Activated naive CD4-positive, alpha-beta T cell treated with anti-CD3 and anti-CD28 coated beads for 36 hours (primary cell): ENCODE measurements at places on chromosomes 16 and 17. TPM values are rescaled to one million over a fixed set of nuclear protein-coding genes. Genes with fewer than 3 reads are reported as not detected.

- DNase-seq: no peak
- no peak overlapping the region for H3K27ac ChIP-seq
- no peaks in the 10 kb centered on the region for H3K36me3 ChIP-seq
- peaks cover 7% of the 10 kb centered on the region for H3K4me1 ChIP-seq
- no peaks in the 10 kb centered on the region for H3K27me3 ChIP-seq
Observed at GRCh38 chr17:20092973-20093626, 83.9 kb downstream of the SPECC1 start.

ZFP3 gene
- 0.83 TPM for total RNA-seq

MMD gene
- 27.7 TPM for total RNA-seq

SMTNL2 gene
- total RNA-seq: not detected

DNAH17 gene
- 0.19 TPM for total RNA-seq

NDUFAB1 gene
- total RNA-seq: 170 TPM

C16orf86 gene
- 3.2 TPM for total RNA-seq

- H3K27ac ChIP-seq: no peak overlapping the region
- no peak overlapping the region for H3K4me3 ChIP-seq
- H3K36me3 ChIP-seq: peaks cover 31% of the 10 kb centered on the region
Observed at GRCh38 chr16:24826096-24826690, 19.6 kb upstream of the SLC5A11 start.

DGKE gene
- 18.4 TPM for total RNA-seq

GRCh38 chr16:50651835-50652438 is 29.2 kb downstream of the SNX20 start:
- no peaks in the 10 kb centered on the region for H3K4me1 ChIP-seq
- H3K27ac ChIP-seq: no peak overlapping the region
- no peaks in the 10 kb centered on the region for H3K27me3 ChIP-seq

DNA sequence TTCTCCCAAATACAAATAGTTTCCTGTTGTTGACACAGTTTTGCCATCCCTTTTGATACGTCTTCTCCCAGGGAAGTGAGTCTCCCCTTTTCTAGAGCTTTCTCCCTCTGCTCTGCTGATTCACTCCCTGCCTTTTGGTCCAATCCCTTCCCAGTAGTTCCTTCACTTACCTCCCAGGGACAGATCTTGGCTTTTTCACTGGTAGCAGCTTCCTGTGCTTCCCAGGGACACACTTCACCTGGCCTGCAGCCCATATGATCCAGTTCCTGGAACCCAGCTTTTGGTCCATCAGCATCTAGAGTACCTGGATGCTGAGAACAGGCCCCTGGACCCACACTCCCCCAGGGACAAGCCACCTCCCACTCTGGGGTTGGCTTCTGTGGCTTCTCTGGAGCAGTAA is 15.8 kb downstream of the GPR179 start:
- H3K36me3 ChIP-seq: peaks cover 5% of the 10 kb centered on the region
- no peaks in the 10 kb centered on the region for H3K27me3 ChIP-seq
- no peak for DNase-seq
- no peak overlapping the region for H3K27ac ChIP-seq
- peaks cover 9% of the 10 kb centered on the region for H3K4me1 ChIP-seq

DNA sequence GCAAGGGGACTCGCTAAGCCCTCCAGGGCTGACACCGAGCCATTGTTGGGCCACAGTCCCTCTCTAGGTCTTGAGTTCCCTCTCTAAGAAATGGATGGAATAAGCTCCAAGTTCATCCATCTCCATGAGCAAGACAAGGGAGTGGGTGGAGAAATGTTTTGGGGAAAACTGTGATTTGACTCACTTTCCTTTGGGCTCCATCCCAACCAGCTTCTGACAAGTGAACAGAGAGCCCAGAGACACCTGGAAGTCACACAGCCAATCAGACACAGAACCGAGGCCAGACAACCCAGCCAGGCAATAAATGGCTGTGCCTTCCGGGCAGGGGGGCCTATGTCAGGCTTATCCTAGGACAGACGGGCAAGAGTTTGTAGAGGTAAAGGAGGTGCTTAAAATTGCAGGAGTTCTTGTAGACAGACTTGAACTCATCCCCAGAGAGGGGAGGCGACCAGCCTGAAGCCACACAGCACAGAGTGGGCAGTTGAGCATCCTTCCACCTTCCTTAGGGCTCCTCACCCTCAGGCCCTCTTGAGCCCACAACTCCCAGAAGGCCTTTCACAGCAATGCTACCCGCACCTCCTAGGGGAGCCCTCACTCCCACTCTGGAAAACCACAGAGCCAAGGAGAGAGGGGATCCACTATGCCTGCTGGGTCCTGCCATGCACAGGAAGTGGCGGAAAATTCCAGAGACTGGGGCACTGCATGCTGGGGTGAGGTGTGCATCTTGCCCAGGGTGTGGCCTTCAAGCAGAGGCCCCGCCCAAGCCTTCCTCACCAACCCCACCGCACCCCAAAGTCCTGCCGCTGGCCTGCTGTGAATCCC is 9.5 kb upstream of the FAM83G start:
- H3K4me1 ChIP-seq: peaks cover 8% of the 10 kb centered on the region
- H3K27me3 ChIP-seq: no peaks in the 10 kb centered on the region
- H3K4me3 ChIP-seq: no peak overlapping the region
- no peak for DNase-seq
- H3K36me3 ChIP-seq: no peaks in the 10 kb centered on the region
- H3K27ac ChIP-seq: no peak overlapping the region

DNA sequence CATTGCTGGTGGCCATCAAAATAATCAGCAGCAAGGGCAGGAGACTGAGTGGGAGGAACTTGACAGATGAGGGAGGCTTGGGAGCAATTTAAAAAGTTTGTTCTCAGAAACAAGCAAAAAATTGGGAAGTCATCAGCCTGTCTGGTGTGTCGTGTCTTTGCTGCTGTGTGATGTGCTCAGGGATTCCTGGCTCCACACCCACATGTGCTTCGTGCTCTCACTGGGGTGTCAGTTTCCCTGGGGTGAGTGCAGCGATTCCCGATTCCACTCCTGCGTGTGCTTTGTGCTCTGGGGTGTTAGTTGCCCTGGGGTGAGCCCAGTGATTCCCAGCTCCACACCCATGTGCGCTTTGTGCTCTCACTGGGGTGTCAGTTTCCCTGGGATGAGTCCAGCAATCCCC is 228.1 kb downstream of the SNX29 start:
- H3K27me3 ChIP-seq: no peaks in the 10 kb centered on the region
- H3K4me1 ChIP-seq: peaks cover 11% of the 10 kb centered on the region
- H3K36me3 ChIP-seq: peaks cover 4% of the 10 kb centered on the region
- DNase-seq: no peak

GRCh38 chr17:46273541-46274236 is 21.2 kb upstream of the LRRC37A start:
- no peak for DNase-seq
- no peaks in the 10 kb centered on the region for H3K36me3 ChIP-seq
- peaks cover 2% of the 10 kb centered on the region for H3K27me3 ChIP-seq
- no peaks in the 10 kb centered on the region for H3K4me1 ChIP-seq
- no peak overlapping the region for H3K27ac ChIP-seq

DNA sequence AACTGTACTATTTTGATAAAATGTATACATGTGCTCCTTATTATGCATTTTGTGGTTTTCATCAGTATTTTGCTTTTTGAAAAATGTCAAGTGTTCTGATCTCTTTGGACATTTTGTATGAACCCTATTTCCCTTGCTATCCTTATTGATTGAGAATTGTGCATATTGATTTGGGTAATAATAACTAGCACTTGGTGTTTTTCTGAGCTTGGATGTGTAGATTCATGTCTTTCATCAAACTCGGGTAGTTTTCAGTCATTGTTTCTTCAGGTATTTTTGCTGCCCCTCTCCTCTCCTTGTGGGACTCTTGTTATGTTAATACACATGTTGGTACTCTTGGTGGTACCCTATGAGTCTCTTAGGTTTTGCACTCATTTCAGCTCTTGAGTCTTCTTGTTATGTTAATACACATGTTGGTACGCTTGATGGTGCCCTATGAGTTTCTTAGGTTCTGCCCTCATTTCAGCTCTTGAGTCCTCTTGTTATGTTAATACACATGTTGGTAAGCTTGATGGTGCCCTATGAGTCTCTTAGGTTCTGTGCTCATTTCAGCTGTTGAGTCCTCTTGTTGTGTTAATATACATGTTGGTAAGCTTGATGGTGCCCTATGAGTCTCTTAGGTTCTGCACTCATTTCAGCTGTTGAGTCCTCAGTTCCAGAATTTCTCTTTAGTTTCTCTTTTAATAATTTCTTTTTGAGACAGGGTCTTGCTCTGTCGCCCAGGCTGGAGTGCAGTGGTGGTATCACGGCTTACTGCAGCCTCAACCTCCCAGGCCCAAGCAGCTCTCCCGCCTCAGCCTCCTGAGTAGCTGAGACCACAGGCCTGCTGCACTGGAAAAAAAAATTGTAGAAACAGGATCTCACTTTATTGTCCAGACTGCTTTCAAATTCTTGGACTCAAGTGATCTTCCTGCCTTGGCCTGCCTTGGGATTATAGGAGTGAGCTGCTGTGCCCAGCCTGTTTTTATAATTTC is 19.3 kb downstream of the ZNF750 start:
- H3K4me1 ChIP-seq: no peaks in the 10 kb centered on the region
- no peak overlapping the region for H3K4me3 ChIP-seq
- H3K36me3 ChIP-seq: peaks cover 53% of the 10 kb centered on the region
- H3K27me3 ChIP-seq: no peaks in the 10 kb centered on the region

GRCh38 chr16:56983211-56983751 is 6.1 kb upstream of the NLRC5 start:
- no peak overlapping the region for H3K4me3 ChIP-seq
- peaks cover 23% of the 10 kb centered on the region for H3K36me3 ChIP-seq
- no peaks in the 10 kb centered on the region for H3K27me3 ChIP-seq
- DNase-seq: no peak
- H3K4me1 ChIP-seq: peaks cover 67% of the 10 kb centered on the region

MT4 gene
- total RNA-seq: not detected

DNA sequence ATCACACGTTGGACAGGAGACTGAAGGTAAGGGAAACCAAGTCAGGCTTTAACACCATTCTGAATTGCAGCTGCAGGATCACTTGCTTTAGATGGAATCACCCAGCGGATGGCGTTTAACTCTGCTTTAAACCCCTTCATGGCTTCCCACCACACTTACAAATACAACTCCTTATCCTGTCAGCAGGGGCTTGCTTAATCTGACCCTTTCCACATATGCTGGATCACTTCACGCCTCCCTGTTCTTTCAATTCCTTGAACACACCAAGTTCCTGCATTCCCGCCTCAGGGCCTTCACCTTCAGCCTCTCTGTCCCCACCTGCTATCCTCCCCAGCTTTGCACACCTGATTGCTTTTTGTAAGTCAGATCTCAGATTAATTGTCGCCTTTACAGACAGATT is 442.2 kb downstream of the MAF start:
- DNase-seq: no peak
- no peaks in the 10 kb centered on the region for H3K27me3 ChIP-seq
- H3K4me3 ChIP-seq: no peak overlapping the region
- H3K4me1 ChIP-seq: peaks cover 26% of the 10 kb centered on the region
- no peak overlapping the region for H3K27ac ChIP-seq

DNA sequence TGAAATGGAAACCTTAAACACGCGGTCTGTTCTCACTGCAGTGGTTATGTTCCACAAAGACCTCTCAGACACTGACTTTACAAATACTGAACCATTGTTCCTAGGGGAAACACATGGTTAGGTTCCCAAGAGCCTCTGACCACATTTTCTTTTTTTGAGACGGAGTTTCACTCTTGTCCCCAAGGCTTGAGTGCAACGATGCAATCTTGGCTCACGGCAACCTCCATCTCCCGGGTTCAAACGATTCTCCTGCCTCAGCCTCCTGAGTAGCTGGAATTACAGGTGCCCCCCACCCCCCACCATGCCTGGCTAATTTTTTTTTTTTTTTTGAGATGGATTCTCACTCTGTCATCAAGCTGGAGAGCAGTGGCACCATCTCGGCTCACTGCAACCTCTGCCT is 179.7 kb downstream of the RBFOX3 start:
- H3K27me3 ChIP-seq: peaks cover 4% of the 10 kb centered on the region
- H3K4me3 ChIP-seq: no peak overlapping the region
- DNase-seq: no peak
- H3K27ac ChIP-seq: no peak overlapping the region
- H3K4me1 ChIP-seq: no peaks in the 10 kb centered on the region

SOX9 gene
- not detected for total RNA-seq

DNA sequence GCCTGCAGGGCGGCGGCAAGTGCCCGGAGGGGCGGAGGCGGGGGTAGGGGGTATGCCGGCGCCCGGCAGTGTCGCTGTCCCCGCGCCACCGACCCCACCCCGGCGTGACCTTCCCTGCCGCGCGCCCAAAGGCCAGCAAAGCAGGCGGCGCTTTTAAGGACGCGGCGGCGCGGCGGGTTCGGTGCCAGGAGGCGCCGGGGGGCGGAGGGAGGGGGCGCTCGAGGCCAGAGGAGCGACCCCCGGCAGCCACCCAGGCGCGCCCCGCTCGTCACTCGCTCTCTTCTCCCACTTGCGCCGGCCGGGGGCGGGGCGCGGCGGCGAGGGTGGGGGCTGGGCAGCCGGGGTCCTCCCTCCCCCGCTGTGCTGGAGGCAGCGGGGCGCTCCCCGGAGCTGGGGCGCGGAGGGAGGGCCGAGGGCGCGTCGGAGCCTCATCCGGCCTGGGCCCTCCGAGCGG is 8.6 kb upstream of the BAHCC1 start:
- no peaks in the 10 kb centered on the region for H3K36me3 ChIP-seq
- H3K4me1 ChIP-seq: no peaks in the 10 kb centered on the region
- no peak overlapping the region for H3K27ac ChIP-seq
- H3K4me3 ChIP-seq: peak overlapping the region; percentile 29
- peaks cover 35% of the 10 kb centered on the region for H3K27me3 ChIP-seq

GRCh38 chr16:54964239-54964638 is 33.6 kb downstream of the IRX5 start:
- no peaks in the 10 kb centered on the region for H3K4me1 ChIP-seq
- H3K27me3 ChIP-seq: peaks cover 6% of the 10 kb centered on the region
- DNase-seq: no peak
- no peak overlapping the region for H3K4me3 ChIP-seq
- no peak overlapping the region for H3K27ac ChIP-seq
- no peaks in the 10 kb centered on the region for H3K36me3 ChIP-seq

ACSF2 gene
- 19.7 TPM for total RNA-seq

DNA sequence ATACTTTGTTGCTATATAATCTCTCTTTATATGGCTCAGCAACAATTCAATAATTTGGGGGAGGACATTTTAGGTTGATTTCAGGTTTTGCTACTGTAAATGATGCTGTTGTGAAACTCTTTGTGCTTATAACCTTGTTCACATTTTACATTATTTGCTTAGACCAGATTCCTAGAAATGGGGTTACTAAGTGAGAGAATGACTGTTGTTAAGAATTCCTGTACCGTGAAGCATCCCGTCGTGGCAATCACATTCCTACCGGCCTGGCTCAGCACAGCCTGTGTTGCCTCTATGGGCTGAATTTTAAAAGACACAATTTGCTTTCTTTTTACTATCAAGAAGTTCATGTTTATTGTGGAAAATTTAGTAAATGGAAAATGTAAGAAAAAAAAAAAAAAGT is 31.4 kb downstream of the B9D1 start:
- no peak overlapping the region for H3K27ac ChIP-seq
- H3K4me1 ChIP-seq: peaks cover 6% of the 10 kb centered on the region
- H3K27me3 ChIP-seq: peaks cover 3% of the 10 kb centered on the region
- no peak for DNase-seq

DBNDD1 gene
- 0.67 TPM for total RNA-seq

C17orf50 gene
- not detected for total RNA-seq
